ENCODE measurements at places on chromosomes 3 and 15.
A peak's percentile ranks its signal among the peaks of the same experiment; 100 is the strongest.

GRCh38 chr3:126083138-126083445 is 832 bp downstream of the SLC41A3 start:
- no peak for DNase-seq

DNA sequence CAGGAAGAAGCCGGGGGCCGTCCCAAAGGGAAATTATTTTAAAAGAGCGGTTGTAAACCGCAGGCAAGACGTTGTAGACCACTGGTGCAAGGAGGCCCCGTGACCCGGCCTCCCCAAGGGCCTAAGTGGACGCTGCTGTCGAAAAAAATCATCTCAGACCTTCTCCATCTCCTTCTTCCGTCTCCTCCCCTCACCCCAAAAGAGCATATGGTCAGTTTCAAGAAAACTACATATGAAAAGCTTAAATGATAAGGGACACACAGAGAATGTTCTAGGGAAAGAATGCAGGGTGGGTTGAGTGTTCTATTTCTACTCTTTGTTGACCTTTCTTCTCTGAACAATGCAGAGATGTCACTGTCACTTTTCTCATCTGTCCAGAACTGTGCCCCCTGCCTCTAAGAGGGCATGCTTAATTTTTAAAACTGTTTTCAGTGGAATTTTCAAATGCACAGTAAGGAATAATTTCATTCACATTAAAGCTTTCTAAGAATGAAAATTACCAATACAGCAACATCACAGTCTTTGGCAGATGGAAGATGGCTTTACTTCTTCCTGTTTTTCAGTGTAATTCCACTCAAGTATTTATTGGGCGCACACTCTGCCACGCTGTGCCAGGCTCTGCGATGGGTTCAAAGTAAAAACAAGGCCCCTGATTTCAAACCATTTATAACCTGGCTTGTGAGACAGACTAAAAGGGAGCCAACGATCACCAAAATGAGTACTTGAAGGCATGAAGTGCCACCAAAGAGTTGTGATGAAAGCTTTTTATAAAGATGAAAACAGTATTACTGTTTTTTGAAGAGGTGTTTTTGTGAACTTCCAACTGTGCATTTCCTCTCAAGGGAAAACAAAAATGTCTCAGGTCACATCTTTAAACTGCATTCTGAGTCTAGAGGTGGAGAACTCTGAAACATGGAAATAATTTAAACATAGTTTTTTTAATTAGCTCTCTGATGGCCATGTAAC is 891 bp upstream of the TOP2B start:
- peak; percentile 74 for DNase-seq

- no peak for DNase-seq
Measured at GRCh38 chr3:131047582-131047981, 20.9 kb downstream of the NEK11 start.

DNA sequence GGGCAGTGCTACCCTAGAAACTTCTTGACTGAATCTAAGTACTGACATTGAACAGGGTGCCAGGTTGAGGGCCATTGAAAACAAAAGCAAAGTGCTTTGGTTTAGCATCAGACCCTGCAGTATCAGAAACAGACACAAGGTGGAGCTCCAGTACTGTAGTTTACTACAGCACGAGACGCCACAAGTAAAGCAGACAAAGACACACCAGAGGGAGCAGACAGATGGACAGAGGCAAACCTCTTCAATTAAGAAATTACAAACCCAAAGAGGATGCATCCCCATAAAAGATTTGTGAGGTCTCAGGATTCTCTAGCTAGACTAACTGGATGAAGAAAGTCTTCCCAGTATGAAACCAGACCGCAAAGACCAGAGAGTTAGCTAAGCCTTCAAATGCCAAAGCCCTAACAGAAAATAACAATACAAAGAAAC is 16.6 kb downstream of the TOP2B start:
- DNase-seq: peak; percentile 72

DNA sequence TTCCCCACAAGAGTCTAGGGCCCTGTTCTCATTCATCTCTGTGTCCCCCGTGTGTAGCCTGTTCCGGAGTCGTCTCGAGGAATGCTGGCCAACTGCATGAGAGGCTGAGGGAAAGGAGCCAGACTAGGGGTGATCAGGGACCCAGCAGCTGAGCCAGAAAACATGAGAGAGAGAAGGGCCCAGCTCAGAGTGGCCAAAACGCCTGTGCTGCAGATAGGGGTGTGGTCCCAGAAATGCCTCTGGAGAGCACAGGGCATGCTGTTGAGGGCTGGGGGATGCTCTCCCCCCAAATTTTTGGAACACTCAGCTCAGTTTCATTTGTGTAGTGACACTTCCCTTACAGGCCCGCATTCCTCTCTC is 14.1 kb downstream of the CYP1A2 start:
- no peak for DNase-seq

GRCh38 chr3:30827080-30827479 is 67.4 kb downstream of the GADL1 start:
- DNase-seq: no peak

DNA sequence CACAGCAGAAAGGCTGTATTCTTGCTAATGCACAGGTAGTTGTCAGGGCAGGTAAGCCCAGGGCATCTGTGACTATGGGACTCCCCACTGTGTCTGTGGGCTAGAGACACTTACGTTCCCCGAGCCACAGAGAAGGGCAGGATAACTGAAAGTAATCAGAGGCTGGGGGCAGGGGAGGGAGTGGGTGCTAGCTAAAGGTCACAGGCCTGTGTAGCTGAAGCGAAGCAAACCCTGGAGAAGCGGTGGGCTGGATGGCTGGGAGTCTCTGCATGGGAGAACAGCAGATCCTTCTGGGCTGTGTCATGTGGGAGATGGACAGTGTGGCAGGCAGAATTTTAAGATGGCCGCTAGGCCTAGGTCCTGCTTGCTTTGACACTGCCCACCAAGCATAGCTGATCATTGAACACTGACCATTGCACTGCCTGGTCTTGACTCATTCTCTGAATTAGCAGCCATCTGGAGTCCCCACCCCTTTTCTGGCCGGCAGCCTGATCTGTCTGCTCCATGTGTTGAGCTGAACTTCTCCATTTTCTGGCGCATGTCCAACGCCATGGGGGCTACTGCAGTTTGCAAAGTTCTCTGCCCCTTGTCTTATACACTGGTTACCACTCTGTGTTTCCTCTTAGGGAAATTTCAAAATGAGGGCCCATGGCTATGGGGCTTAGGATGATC is 110.0 kb downstream of the DGKG start:
- no peak for DNase-seq

GRCh38 chr15:94844538-94845389 is 613.4 kb downstream of the MCTP2 start:
- peak; percentile 5 for DNase-seq

All from amniotic epithelial cell (primary cell).